ENCODE measurements at places on chromosomes 6 and 20.

DNA sequence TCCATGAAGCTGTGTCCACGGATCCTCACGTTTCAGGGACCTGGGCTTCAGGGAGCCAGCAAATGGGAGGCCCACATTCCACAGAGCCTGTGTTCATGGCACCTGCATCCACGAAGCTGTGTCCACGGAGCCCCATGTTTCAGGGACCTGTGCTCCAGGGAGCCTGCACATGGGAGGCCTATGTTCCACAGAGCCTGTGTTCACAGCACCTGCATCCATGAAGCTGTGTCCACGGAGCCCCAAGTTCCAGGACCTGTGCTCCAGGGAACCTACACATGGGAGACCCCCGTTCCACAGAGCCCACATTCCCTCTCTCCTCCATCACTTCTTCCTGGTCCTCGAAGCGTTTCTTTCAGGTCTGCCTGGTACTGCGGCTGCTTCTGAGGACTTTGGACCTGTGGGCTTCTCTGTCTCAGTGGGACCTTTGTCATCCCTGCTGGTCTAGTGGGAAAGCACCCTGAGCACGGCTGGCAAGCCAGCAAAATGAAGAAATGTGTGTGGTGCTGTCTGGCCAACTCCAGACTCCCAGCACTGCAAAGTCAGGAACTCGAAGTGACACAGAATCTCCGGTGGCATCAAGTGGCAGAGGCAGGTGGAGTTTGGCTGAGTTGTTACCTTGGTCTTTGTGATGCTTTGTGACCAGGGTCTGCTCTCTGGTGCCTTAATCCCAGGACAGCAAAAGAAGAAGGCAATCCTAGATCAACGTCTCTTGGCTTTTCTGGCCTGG lies 245.9 kb downstream of the DLL1 start:
- DNase-seq: no peak

GRCh38 chr6:109671733-109672132 lies 19.3 kb downstream of the AK9 start:
- DNase-seq: no peak

DNA sequence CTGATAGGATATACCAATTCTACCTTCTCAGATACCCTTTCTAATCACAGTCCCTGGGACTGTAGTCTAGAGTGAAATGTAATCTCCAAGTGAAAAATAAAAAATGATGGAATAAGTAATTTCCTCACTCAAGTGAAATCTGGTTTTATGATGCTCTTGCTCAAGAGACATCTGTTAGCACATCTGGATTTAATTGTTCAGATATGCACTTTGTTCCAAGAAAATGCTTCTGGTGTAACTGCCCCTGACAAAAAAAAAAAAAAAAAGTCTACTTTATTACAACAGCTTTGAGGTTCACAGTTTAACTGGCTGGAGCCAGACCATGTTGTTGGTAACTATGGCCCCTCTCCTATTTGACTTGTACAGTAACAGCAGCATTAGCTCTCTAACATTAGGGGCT lies 251.8 kb downstream of the BTBD9 start:
- no peak for DNase-seq

GRCh38 chr6:99951016-99951805 lies 42.8 kb downstream of the MCHR2 start:
- DNase-seq: no peak

DNA sequence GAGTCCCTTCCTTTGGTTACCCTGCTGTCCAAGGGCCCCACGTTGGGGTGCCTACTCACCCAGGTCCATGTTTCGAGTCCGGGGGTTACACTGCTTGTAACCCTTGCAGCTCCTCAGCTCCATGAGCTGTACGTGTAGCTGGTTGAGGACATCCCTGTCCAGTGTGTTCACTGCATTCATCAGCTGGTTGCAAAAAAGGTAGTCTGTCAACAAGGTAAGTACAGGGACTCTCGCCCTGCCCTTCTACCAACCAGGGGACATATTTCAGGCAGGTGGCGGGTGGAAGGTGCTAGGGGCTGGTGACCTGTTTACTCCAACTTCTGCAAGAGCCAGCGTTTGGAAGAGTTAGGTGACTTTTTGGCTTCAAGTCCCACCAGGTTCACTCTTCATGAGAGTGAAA lies 123.6 kb downstream of the SULF2 start:
- no peak for DNase-seq

- DNase-seq: no peak
These were observed 718.9 kb downstream of the EYS start for GRCh38 chr6:64988148-64988547.

- DNase-seq: no peak
These were observed 125.0 kb downstream of the CBLN4 start for GRCh38 chr20:55880361-55880760.

All from LoVo (cell line).